NT2/D1 (cell line): ENCODE measurements at places on chromosomes 6 and 20.

- DNase-seq: no peak
Observed at GRCh38 chr20:54320148-54320607, 112.3 kb downstream of the PFDN4 start.

DNA sequence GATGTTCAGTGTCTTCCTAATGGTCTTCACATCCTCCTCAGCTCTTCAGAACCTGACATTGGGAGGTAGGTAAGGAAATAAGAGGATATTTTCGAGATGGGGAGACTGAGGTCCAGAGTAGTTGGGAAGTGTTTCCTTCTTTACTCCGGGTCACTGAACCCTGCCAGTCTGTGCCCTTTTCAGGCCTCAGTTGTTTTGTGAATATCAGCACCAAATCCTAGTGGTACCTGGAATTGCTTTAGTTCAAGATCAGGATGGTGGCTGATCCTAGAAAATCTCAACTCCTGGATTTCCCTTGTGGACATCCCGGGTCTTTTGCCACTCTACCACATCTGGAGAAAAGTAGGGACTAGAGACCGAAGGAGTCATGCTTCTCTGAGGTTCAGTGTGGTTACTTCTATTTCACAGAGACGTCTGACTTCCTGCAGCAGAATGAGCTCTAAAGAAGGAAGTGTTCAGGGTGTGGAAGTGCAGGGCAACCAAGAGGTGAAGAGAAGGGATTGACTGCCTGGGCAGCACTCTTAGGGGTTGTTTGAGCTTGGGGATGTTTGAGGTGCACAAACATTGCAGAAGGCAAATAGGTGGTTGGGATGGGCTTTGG, 995 bp downstream of the STK4 start:
- DNase-seq: no peak

DNA sequence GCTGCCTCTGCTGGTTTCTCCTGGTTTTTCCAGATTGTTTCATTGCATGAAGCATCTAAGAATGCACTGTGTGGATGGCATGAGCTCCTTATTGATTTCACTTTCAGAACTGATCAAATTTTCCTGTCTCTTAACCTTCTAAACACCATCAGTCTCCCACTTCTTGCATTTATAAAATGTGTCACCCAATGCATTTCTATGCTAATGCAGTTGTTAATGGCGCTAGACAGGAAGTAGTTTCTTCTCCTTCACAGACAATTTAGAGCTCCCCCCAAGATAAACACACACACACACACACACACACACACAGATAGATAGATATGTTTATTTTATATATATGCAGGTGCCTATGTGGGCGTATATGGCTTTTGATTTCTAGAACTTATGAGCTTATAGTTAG, 45.6 kb upstream of the FOXA2 start:
- no peak for DNase-seq

- DNase-seq: no peak
Observed at GRCh38 chr20:47498606-47499005, 3.1 kb upstream of the NCOA3 start.
